ENCODE measurements at places on chromosomes 5 and 9.

DNA sequence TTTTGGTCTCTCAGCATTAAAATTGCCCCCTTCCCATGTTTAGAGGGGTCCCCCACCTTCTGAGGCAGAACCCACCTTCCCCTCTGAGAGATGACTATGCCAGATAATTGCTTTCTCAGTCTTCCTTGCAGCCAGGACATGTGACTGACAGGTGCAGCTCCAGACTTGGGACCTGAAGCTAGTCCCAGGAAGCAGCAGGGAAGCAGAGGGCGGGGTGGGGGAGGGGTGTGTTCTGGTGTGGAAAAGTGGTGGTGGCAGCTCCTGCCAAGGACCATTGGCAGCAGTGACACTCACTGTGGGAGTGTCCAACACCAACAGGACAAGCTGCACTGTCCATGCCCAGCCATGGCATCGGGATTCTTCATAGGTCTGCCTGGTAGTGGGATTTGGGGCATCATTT, 2.3 kb downstream of the EIF4E1B start:
- DNase-seq: no peak

DNA sequence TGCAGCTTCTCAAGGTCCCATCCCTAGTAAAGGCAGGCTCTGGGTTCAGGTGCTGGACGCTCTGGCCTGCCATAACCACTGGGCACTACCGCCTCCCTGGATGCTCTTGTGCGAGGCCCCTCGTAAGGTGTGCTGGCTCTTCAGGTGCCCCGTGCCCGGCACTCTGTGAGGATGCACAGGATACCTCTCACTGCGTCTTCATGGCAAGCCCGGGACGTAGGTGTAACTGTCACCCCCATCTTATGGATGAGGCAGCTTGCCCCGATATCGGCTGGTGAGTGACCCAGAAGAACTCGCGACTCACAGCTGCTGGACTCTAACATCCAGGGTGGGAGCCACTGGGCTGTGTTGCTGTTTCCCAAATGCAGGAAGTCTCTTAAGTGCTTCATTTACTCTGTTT, 79.0 kb downstream of the GTF3C4 start:
- DNase-seq: no peak

- no peak for DNase-seq
Observed at GRCh38 chr9:15146268-15146700, 160.7 kb downstream of the TTC39B start.

GRCh38 chr9:126532019-126532462, 81.7 kb upstream of the LMX1B start:
- no peak for DNase-seq

DNA sequence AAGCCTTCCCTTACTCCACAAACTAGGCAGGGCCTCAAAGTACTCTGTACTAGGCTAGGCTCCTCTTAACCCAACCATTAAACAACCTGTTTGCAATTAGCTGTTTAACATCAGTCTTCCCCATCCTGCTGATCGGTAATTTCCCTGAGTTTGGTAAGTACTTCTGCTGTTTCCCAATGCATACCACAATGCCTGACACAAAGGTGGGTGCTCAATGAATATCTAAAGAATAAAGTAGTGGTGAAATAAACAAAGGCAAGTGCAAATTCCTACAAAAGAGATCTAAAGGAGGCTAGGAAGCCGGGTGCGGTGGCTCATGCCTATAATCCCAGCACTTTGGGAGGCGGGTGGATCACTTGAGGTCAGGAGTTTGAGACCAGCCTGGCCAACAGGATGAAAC, 25.0 kb downstream of the FBXW2 start:
- DNase-seq: no peak

- DNase-seq: no peak
Observed at GRCh38 chr9:127166651-127167524, 44.5 kb upstream of the ANGPTL2 start.

DNA sequence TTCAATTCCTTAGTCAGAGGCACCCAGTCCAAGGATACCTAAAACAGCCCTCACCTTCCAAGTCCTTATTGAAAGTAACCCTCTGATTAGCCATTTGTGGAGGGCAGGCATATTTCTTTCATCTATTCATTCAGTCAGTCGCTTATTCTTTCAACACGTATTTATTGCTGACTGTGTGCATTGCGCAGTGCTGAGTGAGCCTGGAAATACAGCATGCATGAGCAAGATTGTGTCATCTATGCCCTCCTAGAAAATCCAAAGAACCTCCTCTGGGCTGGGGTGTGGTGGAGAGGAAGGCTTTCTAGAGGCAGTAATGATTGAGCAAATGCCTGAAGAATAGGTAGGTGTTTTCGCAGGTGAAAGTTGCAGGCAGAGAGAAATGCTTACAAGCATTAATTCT, 8.5 kb upstream of the FEM1C start:
- DNase-seq: no peak

DNA sequence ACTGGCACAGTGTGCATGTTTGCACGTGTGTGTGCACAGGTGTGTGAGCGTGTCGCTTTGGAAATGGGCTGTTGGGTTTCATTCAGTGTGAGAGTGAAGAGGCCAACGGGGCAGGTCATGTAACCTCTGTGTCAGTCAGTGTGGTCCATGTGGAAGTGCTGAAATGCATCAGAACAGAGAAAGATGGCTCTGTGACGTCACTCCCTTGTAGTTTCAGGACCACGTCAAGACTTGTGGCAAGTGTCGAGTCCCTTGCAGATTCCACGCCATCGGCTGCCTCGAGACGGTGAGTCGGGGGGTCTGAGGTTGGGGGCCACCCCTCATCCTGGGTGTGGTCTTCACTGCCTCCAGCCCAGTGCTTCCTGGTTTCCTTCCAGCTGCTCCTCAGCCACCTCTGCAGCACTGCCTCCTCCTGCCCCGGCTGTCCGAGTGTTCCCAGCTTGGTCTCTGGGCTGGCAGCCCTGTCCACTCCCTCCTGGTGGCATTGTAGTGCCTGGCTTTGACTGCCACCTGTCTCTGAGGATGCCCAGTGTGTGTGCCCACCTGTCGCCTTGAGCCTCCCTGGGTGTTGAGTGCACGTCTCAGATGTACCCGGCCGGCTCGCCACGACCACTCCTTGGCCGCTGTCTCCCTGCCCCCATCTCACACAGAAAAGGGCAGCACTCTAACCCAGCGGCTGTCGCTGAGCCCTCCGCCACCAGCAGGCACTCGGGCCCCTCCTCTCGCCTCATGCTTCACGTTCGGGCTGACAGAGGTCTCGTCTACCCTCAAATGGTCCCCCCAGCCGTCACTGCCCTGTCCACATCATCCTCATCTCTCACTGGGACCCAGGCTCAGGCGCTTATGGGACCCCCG, 28.0 kb downstream of the FBXW5 start:
- DNase-seq: no peak

GRCh38 chr9:110357505-110357904, 19.8 kb upstream of the TXNDC8 start:
- DNase-seq: no peak

- no peak for DNase-seq
Observed at GRCh38 chr9:87425202-87425601, 72.5 kb upstream of the DAPK1 start.

- DNase-seq: no peak
Observed at GRCh38 chr9:75616841-75617566, 273.5 kb upstream of the PCSK5 start.

DNA sequence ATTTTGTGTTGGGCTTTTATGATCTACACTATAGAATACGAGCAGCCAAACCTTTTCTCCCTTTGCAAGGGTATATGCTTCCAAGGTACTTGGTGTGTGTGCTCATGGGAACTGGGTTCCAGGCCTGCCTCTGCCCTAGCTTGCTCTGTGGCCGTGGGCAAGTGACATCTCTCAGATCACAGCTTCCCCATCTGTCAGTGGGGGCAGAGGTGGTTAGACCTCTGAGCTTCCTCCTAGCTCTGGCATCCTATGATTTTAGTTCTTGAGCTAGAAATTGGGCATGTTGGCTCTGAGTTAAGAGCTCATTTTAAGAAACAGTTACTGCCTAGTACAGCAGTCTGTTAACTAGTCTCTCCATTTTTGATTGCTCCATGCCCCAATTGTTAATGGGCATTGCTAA, 12.5 kb upstream of the CCNJL start:
- no peak for DNase-seq

DNA sequence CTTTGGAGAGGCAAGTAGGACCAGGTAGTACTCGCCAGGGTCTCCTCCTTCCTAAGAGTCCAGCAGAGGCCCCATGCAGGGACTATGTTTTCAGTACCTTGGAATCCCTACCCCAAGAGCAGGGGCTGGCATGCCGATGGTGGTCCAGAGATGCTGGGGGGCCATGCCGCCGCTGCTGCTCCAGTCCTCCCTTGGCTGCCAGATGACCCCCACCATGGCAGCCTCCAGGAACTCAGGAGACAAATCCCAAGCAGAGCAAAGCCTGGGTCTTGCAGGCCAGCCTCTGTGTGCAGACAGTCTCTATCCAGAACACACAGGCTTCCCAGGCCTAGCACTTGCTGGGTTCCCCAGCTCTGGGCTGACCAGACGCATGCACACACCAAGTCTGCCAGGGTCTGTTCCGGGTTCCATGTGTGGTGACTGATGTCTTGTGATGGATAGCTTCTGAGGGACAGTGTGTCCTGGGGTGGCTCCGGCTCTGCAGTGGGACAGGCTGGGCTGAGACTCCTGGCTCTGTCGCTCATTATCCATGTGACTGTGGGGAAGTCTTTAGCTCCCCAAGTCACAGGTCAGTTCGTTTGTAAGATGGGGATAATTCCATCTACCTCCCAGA, 127.3 kb downstream of the CRB2 start:
- DNase-seq: no peak
